ENCODE measurements at places on chromosomes 3 and 15.

DNA sequence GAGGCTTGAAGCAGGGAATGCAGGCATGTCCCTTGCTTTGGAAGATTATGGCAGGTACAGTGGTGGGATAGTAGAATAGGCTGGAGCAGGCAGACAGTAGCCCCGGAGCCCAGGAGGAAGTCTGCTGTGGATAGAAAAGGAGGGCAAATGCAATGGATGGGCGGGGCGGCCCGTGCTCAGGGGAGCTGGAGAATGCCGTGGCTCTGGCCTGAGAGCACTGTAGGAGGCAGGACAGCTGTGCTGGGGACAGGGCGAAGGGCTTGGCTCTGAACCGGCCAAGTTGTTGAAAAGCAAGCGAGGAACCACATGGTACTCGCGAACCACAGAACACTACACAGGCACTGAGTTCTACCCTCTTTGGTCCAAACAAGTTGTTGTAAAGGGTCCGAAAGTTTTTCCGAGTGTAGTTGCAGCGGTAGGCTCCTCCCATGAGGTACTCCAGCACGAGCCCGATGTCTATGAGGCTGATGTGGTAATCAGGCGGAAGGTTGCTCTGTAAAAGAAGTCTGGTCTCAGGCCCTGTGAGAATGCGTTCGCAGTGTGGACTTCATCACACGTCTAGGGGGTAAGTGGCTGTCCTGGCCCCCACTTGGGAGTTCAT, 54.7 kb downstream of the TRPM1 start:
- no peak for DNase-seq

DNA sequence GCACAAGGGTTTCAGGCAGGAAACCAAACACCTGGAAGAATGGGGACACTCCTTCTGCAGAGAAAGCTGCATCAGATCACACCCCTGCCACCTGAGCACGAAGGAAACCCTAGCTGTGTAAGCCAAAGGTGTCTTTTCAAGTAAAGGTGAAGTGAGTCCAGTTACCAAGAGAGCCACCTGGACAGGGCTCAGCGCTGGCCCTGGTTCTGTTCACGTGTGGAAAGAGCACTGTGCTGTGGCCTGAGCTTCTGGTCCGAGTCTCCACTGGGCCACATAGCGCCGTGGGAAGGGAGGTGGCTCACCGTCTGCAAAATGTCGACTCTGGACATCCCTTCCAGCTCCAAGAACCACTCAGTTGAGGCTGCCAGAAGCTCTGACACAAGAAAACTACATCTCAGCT, 151.1 kb downstream of the ADAMTS17 start:
- peak; percentile 20 for DNase-seq

- no peak for DNase-seq
Observed at GRCh38 chr3:12246497-12247163, 42.2 kb upstream of the PPARG start.

GRCh38 chr3:182970811-182971418, 9.4 kb downstream of the DCUN1D1 start:
- no peak for DNase-seq

DNA sequence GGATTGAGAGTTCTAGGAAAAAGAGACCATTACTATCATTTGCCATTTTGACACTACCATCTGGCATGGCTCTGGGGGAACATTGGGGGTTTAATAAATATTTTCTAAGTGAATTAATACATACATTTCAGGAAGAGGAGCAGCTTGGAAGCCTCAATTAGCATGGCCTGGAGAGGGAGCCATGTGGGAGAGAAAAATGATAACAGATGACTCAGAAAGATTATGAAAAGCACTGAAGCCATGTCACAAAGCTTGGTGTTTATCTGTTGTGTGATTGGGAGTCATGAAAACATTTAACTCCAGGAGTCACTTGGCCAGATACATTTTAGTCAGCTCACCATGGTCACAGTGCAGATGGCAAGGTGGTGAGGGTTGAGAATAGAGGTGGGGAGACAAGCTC, 121.0 kb downstream of the SSR3 start:
- no peak for DNase-seq

GRCh38 chr3:53618936-53619335, 124.5 kb downstream of the CACNA1D start:
- no peak for DNase-seq

DNA sequence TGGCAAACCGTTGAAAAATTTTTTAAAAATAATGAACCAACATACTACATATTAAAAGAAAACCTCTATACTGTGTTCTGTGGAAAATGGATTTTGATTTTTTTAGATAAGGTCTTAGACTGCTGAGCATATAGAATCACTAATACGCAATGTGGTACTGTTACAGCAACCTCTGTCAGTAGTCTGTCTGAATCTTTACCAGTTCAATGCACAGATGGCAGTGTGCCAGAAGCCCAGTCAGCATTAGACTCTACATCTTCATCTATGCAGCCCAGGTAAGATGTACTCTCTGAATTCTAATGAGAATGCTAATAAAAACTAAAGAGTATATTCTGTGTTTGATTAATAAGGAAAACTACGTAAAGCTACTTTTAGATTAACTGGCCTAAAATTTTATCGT, 31.3 kb upstream of the FAH start:
- no peak for DNase-seq

GRCh38 chr3:13934315-13934714, 54.4 kb upstream of the WNT7A start:
- DNase-seq = no peak

DNA sequence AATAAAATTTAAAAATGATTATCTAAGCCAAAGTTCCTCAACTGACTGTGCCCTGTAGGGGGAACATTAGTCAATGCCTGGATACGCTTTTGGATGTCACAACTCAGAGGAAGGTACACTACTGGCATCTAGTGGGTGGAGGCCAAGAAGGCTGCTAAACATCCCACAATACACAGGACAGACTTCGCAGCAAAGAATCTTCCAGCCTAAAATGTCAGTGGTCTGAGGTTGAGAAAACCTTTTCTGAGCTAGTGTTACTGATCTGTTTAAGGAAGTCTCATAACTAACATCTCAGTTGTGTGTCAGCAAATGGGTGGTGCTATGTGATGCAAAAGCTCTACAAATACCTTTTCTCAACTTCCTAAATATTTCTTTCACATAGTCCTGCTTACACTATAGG, 20.9 kb upstream of the LDHAL6B start:
- no peak for DNase-seq

All from right hindlimb (tissue), 1 donor.